ENCODE measurements at places on chromosomes 4 and X.

GRCh38 chr4:91826186-91826585 is 477.6 kb upstream of the GRID2 start:
- no peak for DNase-seq

DNA sequence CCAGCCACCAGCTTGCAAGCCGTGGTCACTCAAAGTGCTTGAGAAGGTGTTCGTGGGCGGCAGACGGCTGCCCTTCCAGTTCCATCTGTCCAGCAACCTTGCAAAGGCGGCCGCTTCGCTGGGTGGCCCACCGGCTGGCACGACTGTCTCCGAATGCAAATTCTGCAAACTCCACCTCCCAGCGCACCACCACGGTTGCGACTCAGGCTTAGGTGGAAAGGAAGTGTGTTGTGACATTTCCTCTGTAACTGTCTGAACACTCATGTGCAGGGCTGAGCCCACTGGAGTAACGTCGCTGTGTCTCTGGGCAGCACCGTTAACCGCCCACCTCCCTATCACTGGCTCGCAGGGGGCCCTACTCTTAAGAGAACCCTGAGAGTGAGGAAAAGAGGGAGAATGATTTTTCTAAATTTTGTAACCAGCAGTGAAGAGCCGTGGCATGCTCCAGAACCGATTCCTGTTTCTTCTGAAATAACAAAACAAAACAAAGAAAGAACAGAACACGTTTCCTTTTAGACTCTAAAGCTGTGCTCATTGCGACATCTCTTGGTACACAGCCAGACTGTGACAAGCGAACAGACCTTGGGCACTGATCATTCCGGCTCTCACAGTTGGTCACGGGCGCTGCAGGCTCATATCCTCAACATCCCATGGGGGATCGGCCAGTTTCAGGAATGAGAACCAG is at the start of gene P2RY8:
Gene P2RY8, minus strand, starts transcription at position 155 of the 685 bp plus-strand sequence. CDS start 70,627 bp downstream, outside the sequence.
- peak; percentile 68 for DNase-seq

GRCh38 chrX:49761481-49761880 is 65.7 kb upstream of the PAGE1 start:
- no peak for DNase-seq

DNA sequence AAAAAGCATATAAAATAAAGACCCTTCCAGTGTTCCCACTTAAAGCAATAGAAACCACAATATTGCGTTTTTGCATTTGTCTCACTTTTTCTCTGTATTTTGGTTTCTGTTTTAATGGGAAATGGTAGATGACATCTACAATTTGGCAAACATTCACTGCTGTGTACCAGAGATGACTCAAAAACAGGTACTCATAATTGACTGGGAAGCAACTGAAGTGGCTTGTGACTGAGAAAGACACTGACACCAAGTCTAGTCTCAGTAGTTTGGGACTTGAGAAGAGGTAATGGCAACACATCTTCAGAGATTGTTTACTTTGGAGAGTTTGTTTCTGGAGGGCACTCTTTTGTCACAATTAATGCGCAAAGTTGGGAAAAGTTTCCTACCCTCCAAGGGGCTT is 42.0 kb downstream of the AREG start:
- no peak for DNase-seq

GRCh38 chr4:146108756-146109155 is 66.8 kb upstream of the LSM6 start:
- DNase-seq = no peak

DNA sequence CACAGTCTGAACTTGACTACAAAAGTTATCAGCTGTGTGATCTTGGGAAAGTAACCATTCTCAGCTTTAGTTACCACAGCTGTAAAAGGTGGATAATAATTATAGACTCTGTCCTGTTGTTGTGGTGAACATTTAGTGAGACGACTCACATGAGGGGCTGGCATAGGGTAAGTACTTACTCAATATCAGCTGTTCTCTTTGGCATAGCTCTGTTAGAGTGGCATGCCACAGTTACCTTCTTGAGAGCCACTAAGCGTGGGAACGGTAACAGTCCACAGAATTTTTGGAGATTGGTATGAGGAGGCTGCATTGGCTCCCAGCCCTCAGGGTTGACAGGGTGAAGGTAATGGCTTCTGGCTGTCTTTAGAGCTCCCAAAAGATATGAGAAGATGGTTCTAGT is 13.2 kb upstream of the HAND2 start:
- no peak for DNase-seq

GRCh38 chr4:3207531-3208037 is 41.4 kb upstream of the MSANTD1 start:
- DNase-seq = no peak

- DNase-seq = no peak
These were observed 29.0 kb upstream of the GPM6B start for GRCh38 chrX:13845721-13846378.

GRCh38 chr4:8114456-8115202 is 44.0 kb downstream of the ABLIM2 start:
- no peak for DNase-seq

DNA sequence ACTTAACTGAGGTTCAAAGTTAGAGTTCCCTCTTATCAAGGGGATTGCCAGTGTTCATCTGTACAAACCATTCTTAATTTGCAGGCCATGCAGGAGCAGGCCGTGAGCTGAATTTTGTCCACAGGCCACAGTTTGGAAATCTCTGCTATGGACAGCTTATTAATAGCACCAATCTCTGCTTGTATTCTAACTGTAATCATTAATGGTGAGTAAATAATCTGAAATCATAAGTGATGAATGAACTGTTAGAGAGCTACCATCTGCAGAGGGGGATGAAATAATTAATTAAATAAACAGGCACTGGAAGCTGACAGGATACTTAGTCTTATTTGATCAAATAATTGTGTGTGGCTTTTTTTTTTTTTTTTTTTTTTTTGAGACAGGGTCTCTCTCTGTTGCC is 48.5 kb upstream of the PDLIM3 start:
- DNase-seq = no peak

- DNase-seq = no peak
These were observed 241.3 kb downstream of the CFAP299 start for GRCh38 chr4:80576796-80577195.

DNA sequence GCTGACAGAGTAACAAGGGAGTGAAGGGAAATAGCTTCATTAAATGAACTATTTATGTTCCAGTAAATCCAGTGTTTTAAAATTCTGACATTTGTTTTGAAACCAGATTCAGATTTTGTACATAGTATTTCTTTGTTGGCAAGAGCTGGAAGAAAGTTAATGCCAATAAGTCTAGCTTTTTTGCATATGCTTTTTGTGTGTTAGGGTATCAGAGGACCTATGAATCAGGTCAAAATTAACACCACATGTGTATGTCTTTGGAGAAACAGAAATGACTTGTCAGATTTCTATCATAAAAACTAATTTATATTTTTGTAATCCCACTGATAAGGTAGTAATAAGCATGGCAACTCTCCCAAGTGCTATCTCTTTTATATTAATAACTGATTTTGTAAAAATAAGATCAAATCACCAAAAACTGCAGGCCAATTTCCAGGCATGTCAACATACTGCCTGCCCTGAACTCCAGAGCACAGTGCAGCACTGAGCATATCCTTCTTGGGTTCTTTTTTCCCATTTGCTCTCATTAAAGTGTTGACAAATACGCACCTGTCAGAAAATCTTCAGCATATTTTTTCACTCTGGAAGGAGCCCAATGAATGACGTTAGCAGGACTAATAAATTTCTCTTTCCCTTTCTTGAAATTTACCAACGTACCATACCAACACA is 65.5 kb downstream of the SH3RF1 start:
- no peak for DNase-seq

- no peak for DNase-seq
These were observed 115.0 kb downstream of the SHROOM4 start for GRCh38 chrX:50698944-50699343.

GRCh38 chrX:56763556-56764152 is 34.6 kb downstream of the NBDY start:
- DNase-seq = peak; percentile 67

- DNase-seq = no peak
These were observed 124.3 kb upstream of the TRIM2 start for GRCh38 chr4:153079857-153080391.

- no peak for DNase-seq
These were observed 3.4 kb downstream of the TEX13B start for GRCh38 chrX:107978707-107979307.

DNA sequence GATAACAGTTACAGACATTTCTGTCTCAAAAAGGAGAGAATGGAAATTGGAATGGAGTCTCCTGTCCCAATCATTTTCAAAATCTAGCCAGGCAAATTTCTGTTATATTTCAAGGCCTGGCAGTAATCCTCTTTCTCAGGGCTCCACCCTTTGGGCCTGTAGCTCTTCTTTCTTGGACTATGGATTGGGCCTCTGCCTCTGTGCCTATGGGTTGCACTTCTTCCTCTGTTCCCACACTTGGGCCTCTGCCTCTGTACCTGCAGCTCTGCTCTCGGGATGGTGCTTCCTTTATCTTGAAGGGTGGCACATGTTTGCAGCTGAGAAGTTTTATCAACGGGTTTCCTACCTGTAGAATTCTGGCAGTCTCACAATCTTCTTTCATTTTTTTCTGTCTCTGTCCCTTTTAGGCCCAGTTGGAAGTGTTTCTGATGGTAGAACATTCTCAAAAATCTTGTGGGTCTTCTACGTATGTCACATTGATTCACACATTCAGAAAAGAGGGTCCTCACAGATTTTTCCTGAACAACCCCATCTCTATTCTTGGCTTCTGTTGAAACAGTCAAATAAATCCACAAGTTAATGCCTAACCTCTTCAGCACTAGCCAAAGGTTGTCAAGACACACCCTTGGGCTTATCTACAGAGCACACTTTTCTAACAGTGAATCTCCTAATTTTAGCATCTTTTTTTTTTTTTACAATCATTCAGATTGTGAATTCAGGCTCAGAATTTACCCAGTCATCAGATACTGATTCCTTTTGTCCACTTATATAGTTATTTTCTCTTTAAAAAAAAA is 719.0 kb downstream of the RPA4 start:
- DNase-seq = no peak

- no peak for DNase-seq
These were observed 15.8 kb upstream of the GRSF1 start for GRCh38 chr4:70855464-70855863.

- DNase-seq = no peak
These were observed 25.1 kb downstream of the FHDC1 start for GRCh38 chr4:152961014-152961772.

- DNase-seq = no peak
These were observed 354.1 kb downstream of the CAMK2D start for GRCh38 chr4:113407409-113407808.

GRCh38 chrX:136580316-136580715 is 48.3 kb downstream of the VGLL1 start:
- no peak for DNase-seq

All from activated T-helper 9 cell treated with anti-CD3 and anti-CD28 coated beads, Interleukin-2, amount 50 U/mL, for 16 hours (primary cell).